Tibial nerve (tissue), 4 donors: ENCODE measurements at places on chromosomes 12 and 14. TPM values are rescaled to one million over a fixed set of nuclear protein-coding genes. Genes with fewer than 3 reads are reported as not detected.

Gene PTGDR
- 5.7 TPM for total RNA-seq

Gene MUCL1
- total RNA-seq, result not detected

Gene KRAS
- 19.2 TPM for total RNA-seq

Gene PTHLH
- not detected for total RNA-seq

Gene APAF1
- 16.7 TPM for total RNA-seq

Gene SLC5A8
- not detected for total RNA-seq

Gene CD9
- 311 TPM for total RNA-seq

DNA sequence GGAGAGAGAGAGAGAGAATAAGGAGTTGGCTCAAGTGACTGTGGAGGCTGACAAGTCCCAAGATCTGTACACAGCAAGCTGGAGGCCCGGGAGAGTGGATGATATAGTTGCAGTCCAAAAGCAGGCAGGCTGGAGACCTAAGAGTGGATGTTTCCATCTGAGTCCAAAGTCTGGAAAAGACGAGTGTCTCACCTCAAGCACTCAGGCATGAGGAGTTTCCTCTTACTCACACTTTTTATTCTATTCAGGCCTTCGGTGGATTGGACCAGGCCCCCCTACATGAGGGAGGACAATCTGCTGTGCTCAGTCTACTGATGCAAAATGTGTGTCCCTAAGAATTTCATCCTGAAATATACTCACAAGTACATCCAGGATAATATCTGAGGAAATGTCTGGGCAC, 484.6 kb downstream of the VRK1 start:
- no peaks in the 10 kb centered on the region for H3K4me1 ChIP-seq
- no peak for DNase-seq
- H3K27me3 ChIP-seq, result no peaks in the 10 kb centered on the region
- H3K36me3 ChIP-seq, result no peaks in the 10 kb centered on the region

GRCh38 chr12:102481705-102482425, 1.5 kb upstream of the IGF1 start:
- no peak for DNase-seq
- H3K27me3 ChIP-seq, result no peaks in the 10 kb centered on the region
- H3K27ac ChIP-seq, result no peak overlapping the region
- H3K4me3 ChIP-seq, result no peak overlapping the region
- no peaks in the 10 kb centered on the region for H3K36me3 ChIP-seq
- H3K4me1 ChIP-seq, result peaks cover 21% of the 10 kb centered on the region

DNA sequence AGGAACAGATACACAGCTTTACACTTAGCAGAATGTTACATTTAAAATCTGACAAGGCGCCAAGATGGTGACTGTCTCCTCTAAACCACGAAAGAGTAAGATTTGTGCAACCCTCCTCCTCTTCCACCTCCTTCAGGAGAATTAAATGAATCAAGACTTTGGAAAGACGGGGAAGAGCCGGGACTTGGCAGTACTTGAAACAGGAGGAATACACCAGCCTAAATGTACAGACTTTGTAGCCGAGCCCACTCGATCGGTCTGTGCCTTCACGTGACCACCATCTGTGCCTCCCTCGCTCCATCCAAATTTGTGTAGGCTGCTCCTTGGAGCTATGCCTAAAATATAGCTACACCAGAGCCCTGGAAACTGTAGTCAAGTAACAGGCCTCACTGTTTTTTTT, 38.3 kb downstream of the SSPN start:
- DNase-seq, result no peak
- no peaks in the 10 kb centered on the region for H3K4me1 ChIP-seq
- no peaks in the 10 kb centered on the region for H3K27me3 ChIP-seq

DNA sequence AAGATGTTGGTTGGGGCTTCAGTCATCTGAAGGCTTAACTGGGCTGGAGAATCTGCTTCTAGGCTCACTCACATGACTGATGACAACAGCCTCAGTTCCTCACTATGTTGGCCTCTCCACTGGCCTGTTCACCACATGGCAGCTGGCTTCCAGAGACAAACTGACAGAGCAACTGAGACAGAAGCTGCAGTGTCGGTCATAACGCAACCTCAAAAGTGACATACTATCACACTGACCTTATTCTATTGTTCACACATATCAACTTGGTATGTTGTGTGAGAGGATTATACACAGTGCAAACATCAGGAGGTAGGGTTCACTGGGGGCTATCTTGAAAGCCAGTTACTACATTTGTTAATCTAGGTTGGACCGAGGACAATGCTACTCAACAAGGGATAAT, 92.9 kb downstream of the PAWR start:
- no peaks in the 10 kb centered on the region for H3K36me3 ChIP-seq
- H3K27ac ChIP-seq, result no peak overlapping the region
- DNase-seq, result no peak
- no peaks in the 10 kb centered on the region for H3K4me1 ChIP-seq
- no peak overlapping the region for H3K4me3 ChIP-seq

DNA sequence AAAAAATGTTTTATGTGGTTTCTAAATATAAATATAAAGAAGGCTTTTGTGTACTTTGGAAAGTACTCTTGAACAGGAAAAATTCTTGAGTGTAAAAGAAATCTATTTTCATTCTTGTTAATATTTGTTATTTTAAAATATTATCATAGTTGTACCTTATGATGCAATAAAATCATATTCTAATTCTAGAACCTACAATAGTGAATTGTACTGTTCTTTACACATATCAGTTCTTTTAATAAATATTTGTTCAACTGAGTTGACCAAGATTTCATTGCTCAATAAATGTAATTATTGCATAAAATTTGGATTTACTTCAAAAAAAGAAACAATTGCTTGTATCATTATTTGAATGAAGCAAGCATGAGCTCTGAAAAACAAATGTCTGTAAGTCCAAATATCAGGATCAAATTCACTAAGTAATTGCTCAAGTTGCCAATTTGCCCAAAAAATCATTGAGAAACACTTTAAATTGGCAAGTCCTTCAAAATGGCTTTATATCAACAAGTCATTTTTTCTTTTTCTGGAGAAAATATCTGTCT, 191.6 kb upstream of the SLC16A7 start:
- no peaks in the 10 kb centered on the region for H3K27me3 ChIP-seq
- no peak overlapping the region for H3K4me3 ChIP-seq
- H3K4me1 ChIP-seq, result peaks cover 8% of the 10 kb centered on the region
- no peak for DNase-seq

GRCh38 chr12:51970904-51971646, 19.6 kb downstream of the ACVR1B start:
- H3K4me1 ChIP-seq, result peaks cover 39% of the 10 kb centered on the region
- no peak overlapping the region for H3K27ac ChIP-seq
- H3K36me3 ChIP-seq, result no peaks in the 10 kb centered on the region
- H3K27me3 ChIP-seq, result no peaks in the 10 kb centered on the region

GRCh38 chr12:92055877-92056276, 89.8 kb downstream of the BTG1 start:
- no peaks in the 10 kb centered on the region for H3K4me1 ChIP-seq
- no peak for DNase-seq
- H3K36me3 ChIP-seq, result no peaks in the 10 kb centered on the region
- H3K27ac ChIP-seq, result no peak overlapping the region
- H3K27me3 ChIP-seq, result no peaks in the 10 kb centered on the region

GRCh38 chr12:119589097-119589496, 4.5 kb upstream of the TMEM233 start:
- no peaks in the 10 kb centered on the region for H3K4me1 ChIP-seq
- H3K27ac ChIP-seq, result no peak overlapping the region
- no peaks in the 10 kb centered on the region for H3K27me3 ChIP-seq

DNA sequence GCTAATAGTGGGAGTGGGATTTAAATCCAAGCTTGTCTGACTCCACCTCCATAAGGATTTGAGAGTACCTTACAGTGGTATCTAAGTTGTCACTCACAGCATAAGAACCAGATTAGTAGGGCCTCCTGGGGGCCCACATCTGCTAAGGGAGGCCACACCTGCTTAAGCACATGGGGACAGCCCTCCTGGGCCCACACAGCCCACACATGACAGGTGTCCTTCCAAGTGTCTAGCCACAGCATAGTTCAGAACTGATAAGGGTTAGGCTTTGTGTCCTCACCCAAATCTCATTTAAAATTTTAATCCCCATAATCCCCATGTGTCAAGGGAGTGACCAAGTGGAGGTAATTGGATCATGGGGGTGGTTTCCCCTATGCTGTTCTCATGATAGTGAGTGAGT, 186.0 kb upstream of the HMGA2 start:
- H3K27me3 ChIP-seq, result peaks cover 4% of the 10 kb centered on the region
- no peak overlapping the region for H3K4me3 ChIP-seq
- H3K27ac ChIP-seq, result no peak overlapping the region
- H3K36me3 ChIP-seq, result no peaks in the 10 kb centered on the region
- H3K4me1 ChIP-seq, result no peaks in the 10 kb centered on the region
- DNase-seq, result no peak

GRCh38 chr12:39581592-39581991, 38.0 kb downstream of the ABCD2 start:
- no peak for DNase-seq
- H3K4me1 ChIP-seq, result no peaks in the 10 kb centered on the region
- H3K27me3 ChIP-seq, result no peaks in the 10 kb centered on the region
- H3K36me3 ChIP-seq, result no peaks in the 10 kb centered on the region
- H3K4me3 ChIP-seq, result no peak overlapping the region
